Iris pigment epithelial cell (primary cell): ENCODE measurements at places on chromosomes 7 and 10.

DNA sequence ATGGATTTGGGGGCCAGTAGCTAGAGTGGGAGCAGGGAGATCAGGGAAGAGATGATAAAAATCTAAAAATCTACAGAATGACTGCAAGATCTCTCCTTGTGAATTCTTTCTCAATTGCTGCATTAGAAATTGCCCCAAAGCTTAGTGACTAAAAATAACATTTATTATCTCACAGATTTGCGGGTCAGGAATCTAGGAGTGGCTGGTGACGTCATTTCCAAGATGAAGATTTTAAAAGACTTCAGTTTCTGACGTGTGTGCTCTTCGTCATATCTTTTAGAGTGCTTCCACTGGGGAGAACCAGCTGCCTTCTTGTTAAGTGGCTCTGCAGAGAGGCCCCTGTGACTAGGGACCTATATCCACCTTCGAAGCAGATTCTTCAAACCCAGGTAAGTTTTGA, 112.6 kb downstream of the DGKI start:
- DNase-seq: peak; percentile 32

DNA sequence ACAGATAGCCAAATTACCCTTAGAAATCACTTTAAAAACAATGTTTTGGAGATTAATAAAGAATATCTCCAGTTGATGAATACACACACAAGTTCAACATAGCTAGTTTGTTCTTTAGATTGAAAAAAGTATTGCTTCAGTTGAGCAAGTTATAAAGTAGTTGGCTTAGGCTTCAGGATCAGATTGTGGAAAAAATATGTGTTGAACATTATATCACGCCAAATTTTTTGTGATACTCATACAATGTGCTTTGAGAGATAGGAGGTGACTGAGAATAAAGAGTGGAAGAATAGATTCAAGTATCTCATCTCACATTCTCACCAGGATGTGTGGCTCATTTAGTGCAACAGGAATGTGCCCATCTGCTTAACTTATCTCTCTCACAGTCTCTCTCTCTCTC, 553.3 kb downstream of the HTR7 start:
- no peak for DNase-seq

DNA sequence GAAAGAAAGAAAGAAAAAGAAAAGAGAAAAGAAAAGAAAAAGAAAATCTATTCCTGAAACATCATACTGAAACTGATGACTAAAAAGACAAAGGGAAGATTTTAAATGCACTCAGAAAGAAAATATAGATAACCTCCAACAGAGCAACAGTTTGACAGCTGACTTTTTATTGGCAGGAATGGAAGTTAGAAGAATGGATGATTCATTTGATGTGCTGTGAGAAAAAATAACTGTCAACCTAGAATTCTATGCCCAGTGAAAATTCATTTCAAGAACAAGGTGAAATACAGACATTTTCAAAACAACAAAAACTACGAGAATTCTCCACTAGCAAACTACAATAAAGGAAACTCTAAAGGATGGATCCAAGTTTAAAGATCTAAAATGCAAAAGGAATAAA, 50.5 kb upstream of the HSPA12A start:
- DNase-seq: no peak

GRCh38 chr10:122112625-122113160, 123.7 kb downstream of the TACC2 start:
- peak; percentile 93 for DNase-seq

- peak; percentile 66 for DNase-seq
Observed at GRCh38 chr7:128737867-128738385, 1.2 kb upstream of the CALU start.

DNA sequence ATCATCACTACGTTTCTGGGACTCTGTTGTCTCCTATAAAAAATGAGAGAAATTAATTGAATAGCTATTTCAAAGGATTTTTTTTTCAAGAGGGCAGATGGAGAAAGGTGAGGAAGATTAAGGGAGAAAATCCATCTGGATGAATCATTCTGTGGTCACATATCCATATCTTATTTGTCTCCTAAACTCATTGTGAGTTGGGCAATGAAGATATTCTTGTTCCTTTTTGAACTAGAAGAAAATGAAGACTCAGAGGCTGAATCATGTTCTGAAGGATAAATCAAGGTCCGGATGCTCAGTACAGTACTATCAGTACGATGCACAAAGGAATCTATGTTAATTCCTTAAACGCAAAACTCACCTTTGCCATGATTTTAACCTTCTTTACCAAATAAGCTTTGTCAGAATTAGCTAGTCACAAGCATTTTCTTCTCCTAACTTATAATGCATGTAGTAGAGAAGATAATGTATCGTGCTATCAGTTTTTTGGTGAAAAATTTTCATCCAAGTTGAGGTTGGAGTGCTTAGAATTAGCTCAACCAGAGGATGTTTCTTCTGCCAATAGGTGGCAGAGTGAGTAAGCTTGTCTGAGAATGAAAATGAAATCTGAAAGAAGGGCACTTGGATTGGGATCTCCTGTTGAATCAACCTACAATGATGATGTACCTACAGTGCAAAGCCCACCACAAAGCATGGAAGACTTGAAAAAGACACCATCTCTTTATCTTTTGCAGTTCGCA, 446.9 kb downstream of the KIF20B start:
- peak; percentile 77 for DNase-seq

- peak; percentile 44 for DNase-seq
Observed at GRCh38 chr10:119029613-119030420, at the start of gene NANOS1. Gene NANOS1, plus strand, starts transcription at chr10:119029714. Its CDS starts 88 bp downstream, at chr10:119029802.

DNA sequence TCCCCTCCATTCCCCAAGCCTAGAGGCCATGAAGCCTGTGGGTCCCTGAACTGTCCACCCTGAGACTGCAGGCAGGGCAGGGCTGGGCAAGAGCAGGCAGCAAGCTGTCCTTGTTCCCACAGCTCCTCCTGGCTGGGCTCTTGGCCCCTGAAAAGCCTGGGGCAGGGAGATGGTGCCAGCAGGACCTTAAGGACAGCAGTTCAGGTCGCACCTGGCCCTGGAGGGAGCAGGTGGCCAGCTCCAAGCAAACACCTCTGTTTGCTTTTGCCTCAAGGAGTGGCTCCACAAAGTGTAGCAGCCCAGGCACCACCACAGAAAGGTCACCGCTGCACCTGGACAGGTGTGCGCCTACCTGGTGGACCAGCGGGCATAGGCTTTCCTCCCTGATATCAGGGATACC, 5.2 kb downstream of the RET start:
- DNase-seq: no peak

- no peak for DNase-seq
Observed at GRCh38 chr7:28672397-28672797, 260.1 kb downstream of the CREB5 start.

DNA sequence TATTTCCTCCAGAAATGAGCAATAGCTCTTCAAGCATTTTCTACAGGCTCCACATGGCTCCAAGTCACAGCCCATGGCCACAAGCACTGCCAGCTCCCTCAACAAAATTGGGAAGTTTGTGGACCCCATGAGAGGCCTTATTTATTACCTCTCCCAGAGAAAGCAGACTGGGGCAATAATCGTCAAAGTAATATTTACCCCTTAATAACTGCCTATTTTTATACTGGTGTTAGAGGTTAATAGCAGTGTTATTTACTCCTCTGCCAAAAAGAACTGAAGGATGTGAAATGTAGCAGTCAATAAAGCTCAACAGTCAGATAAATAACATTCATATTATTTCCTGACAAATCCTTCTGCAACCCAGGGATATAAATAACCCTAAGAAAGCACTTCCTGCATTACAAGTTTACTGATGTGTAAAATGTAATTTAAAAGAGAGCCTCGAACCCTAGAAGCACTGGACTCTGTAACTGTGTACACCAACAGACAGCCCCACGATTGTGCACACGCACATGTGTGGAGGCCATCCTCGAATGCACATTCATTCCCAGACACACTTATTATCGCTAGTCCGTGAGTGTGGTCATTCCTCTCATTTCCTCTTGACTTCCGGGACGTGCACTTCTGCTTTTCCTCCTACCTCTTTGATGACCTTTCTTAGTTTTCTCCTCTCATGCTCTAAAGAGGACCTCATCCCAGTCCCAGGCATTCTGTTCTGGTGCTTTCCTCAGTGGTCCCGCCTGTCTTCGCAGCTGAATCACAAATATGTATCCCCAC, 157.4 kb downstream of the EVX1 start:
- no peak for DNase-seq

GRCh38 chr10:84166620-84167288, 6.8 kb upstream of the GPR15LG start:
- no peak for DNase-seq

DNA sequence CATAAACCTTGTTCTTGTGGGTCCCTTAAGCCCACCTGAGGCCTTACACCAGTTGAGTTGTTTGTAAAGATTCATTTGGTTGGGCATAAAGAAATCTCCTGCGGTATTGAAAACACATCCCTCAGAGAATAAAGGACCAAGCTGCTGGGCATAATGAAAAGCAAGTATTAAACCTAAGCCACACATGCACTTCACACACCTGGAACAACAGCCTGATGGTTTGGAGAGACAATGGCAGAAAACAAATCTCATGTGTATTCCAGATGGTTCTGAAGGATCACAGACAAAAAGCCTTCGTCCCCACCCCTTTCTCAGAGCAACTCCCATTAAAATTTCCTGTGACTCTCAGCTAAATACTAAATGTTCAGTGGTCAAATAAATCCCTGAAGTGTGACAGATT, 44.2 kb downstream of the FEZF1 start:
- DNase-seq: no peak

DNA sequence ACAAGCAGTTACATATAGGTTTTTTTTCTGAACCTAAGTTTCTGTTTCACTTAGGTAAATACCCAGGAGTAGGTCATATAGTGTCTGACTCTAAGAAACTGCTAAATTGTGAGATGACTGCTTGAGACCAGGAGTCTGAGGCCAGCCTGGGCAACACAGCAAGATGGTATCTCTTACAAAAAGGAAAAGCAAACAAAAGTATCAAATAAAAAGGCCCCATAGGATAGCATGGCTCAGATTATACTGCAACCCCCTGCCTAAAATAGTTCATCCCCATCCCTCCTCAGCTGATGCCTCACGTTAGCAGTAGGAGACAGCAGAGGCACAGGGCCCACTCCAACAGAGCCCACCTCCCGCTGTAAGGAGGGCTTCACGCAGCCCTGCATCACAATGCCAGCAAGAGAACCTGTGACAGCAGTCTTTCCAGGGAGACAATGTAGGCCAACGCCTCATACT, 90.3 kb downstream of the SRPK2 start:
- no peak for DNase-seq

- DNase-seq: no peak
Observed at GRCh38 chr7:121414436-121414835, 18.3 kb upstream of the FAM3C start.

DNA sequence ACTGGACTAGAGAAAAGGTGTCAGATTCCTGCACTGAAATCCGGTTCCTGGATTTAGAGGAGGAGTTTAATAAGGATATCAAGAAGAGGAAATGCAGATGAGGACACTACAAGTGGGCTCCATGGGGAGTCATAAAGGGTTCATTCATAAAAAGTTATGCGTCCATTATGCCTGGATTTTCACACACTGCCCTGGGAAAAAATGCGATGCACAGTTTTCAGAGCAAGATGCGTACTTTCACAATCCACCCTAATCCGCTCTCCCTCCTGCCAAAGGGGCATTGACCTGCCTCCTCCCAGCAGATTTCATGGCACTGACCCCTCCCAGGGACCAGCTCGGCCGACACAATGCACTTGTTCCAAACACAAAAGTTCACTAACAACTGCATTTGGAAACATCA, 42.2 kb upstream of the OPALIN start:
- no peak for DNase-seq

DNA sequence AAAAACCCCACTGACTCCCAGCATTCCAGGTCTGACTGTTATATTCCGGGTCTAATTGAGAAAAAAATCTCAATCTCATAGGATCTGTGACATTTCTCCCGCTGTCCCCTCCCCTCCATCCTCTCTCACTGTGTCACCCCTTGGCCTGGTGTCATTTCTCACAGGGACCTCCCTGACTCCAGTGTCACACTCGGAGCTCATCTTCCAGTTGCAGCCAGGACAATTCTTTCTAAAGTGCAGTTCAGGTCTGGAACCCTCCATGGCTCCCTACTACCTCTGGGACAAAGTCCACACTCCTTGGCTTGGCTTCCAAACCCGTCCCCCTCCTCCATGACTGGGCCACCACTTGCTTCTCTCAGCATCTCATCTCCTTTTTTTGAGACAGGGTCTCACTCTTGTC, 14.2 kb downstream of the MLXIPL start:
- no peak for DNase-seq

DNA sequence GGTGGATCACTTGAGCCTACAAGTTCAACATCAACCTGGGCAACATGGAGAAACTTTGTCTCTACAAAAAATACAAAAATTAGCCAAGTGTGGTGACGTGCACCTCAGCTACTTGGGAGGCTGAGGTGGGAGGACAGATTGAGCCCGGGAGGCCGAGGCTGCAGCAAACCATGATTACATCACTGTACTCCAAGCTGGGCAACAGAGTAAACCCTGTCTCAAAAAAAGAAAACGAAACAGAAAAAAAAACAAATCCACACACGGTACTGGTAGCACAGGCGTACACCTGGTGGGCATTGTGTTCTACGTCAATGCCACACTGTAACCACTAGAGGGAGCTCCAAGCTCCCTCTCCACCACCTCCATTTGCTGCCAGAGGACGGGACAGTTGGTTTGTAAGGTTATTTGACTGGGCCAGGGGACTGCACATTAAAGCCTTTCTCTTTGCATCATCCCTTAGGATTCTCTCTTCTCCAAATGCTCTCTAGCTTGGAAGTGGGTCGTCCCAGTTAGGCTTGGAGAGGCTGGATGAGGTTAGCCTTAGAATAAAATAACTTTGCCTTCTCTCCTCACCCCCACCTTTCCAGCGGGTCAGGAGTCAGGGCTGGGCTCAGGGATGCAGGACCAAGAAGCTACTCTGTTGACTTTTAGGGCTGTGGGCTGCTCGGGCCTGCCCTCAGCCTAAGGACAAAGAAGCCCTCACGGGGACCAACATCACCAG, 130.8 kb downstream of the SORBS1 start:
- DNase-seq: peak; percentile 40

GRCh38 chr10:90319188-90319914, 538.5 kb downstream of the HTR7 start:
- DNase-seq: peak; percentile 96

- no peak for DNase-seq
Observed at GRCh38 chr10:131787961-131788360, 112.8 kb upstream of the PPP2R2D start.

- no peak for DNase-seq
Observed at GRCh38 chr7:28315565-28316410, 96.5 kb upstream of the CREB5 start.

DNA sequence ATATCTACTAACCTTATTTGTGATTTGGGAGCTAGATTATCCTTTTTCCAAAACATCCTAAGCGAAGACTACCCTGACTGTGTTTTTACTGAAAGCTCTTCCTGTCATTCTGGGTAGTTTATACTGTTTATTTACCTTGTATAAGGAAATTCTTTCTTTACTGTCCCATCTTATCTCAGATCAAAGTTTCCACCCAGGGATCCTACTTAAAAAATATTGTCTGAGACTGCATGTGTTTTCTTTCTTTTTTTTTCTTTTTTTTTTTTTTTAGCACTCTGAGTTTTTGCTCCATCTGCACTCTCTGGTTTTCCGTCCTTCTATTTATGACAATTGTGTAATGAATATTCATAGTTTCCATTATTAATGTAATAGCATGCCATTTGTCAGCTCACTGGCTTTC, 26.5 kb downstream of the CDK14 start:
- DNase-seq: no peak
